ENCODE measurements at places on chromosomes 12 and 14. TPM values are rescaled to one million over a fixed set of nuclear protein-coding genes. Genes with fewer than 3 reads are reported as not detected.

The LBHD2 gene
- total RNA-seq = not detected

The MYRFL gene
- total RNA-seq = 0.38 TPM

The LGR5 gene
- not detected for total RNA-seq

The DEGS2 gene
- total RNA-seq = 2.5 TPM

- no peaks in the 10 kb centered on the region for H3K4me1 ChIP-seq
- DNase-seq = no peak
- no peak overlapping the region for H3K4me3 ChIP-seq
- H3K27ac ChIP-seq = no peak overlapping the region
- no peaks in the 10 kb centered on the region for H3K36me3 ChIP-seq
Observed at GRCh38 chr14:43855556-43855955, 651.5 kb downstream of the FSCB start.
